ENCODE measurements at places on chromosomes 6 and 20.

DNA sequence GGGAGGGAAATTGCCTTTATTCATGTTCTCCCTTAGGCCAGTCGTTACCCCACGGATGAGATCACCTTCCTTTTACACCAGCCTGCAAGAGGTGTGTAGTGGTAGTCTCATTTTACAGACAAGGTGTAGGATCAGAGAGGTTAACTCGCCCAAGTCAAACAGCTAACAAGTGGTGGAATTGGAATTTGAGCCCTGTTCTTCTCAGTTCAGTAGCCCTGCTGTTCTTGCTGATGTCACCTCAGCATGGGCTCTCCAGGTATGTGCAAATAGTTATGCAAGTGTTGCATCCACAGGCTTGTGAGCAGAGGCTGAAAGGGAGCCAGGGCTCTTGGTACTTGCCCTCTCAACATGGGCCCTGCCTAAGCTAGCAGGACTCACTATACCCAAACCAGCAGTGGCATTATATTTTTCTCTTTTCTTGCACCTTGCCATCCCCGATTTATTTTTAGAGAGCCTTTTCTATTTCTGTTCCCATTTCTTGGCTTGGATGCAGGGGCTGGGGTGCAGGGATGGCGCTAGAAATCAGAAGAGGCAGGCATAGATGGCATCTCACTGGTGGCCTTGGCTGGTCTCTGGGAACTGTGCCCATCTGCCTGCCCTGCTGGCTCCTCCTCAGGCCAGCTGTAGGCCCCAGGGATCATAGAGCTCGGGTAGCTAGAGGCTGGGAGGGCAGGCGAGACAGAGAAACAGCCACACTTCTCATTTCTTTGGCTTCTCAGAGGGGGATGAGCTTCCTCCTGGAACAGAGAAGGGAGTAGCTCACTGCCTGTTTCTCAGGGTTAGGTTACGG is 18.2 kb downstream of the PPARD start:
- DNase-seq = no peak

GRCh38 chr6:13474787-13475186 is 12.6 kb downstream of the GFOD1 start:
- no peak for DNase-seq

- DNase-seq = no peak
These were observed 91.8 kb downstream of the TMEM200A start for GRCh38 chr6:130457605-130458004.

DNA sequence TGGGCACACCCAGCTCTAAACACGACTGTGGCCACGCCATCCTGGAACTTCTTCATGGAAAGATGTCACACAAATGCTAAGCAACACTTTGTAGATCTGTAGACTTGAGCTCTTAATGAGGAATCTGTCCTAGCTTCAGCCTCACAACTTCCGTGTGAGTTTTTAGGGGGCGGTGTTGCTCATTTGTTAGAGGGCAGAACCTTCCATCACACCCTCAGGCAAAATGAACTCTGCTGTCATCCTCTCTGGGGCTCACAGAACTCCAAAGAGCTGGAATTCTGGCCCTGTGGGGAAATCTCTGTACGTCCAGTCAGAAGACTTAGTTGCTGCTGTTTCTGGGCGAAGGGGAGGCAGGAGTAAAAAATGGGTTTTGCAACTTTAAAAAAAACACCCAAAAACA is 49.8 kb downstream of the NRN1 start:
- DNase-seq = no peak

DNA sequence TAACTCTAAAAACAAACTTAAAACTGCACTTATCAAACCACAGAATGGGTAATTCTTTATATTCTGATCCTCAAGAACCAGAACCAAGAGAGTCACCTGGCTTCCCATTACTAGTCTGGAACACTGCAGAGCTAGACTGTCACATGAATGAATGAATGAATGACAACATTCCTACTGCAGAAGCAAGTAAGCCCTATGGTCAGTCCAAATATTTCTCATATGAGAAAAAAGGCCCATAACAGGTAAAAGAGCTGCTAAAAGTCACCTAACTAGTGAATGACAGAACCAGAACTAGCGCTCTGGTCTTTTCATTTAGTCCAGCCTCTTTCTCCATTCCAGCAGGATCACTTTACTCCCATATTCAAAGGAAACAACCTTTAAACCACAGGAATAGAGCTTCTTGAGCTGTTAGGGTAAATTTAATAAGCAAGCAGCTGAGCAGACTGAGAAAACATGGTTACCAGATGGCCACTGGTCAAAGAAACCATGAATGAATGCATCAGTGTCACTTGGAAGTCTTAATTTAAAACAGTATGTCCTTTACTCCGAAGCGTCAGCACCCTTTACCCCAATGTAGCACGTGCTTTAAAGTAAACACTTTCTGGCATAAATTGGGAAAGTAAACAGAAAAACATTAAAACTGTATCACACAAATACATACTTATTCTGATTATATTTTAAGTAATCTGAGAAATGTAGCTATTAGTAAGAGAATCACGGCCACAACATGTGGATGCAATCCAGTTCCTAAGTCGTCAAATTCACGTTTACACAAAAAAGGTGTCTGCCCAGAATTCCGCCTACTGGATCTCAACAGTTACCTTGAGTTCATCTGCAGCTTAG is 1.4 kb downstream of the PREP start:
- no peak for DNase-seq

DNA sequence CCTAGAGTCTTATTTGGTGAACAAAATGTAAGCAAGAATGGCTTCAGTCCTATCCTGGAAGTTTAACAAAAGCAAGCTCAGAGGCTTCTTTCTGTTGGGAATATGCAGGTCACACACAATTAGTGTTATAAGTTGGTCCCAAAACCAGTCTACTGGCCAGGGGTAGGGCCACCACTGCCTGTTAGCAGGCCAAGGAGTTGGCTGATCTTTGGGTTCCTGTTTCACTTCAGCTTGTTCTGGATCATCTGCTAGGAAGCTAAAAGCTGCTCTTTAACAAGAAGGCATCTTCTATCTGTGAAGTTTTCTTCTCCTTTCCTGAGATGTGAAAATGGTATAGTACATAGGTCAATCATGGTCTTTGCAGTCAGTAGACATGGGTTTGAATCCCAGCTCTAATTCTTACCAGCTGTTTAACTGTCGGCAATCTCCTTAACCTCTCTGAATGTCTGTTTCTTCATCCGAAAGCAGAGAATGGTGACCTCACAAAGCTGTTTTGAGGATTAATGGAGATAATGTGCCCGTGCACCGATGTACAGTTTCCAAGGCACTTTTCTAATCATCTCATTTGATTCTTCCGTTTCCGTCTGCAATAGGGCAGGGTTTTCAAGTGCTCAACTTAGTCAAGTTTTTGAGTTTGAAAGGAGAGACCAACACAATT is 271.2 kb upstream of the TAB2 start:
- no peak for DNase-seq

DNA sequence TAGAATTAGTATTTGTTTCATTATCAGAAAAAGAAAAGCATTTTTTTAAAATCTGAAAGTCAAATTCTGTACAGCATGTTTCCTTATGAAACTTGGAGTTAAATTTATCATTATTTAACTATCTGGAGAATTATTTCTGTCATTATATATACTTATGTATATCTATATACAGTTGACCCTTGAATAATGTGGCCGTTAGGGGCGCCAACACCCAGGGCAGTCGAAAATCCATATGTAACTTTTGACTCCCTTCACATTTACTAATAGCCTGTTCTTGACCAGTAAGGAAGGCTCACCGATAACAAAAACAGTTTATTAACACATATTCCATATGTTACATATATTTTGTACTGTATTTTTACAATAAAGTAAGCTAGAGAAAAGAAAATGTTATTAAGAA is 341.2 kb downstream of the ADGRB3 start:
- no peak for DNase-seq

DNA sequence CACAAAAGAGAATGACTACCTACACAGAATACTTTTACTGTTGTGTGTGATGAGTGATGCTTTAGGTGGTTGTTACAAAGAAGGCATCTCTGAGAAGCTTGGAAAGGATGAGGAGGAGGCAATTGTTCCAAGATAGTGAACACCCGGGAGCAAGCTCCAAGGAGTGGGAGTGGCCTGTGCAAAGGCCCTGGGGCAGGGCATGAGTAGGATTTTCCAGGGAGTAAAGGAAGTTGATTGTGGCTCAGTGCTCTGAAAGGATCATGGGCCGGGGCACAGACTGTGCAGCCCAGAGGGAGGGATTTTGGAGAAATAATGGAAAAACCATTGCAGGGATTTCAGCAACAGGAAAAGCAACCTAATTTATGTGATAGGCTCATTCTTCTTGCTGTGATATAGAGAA is 264.3 kb downstream of the CDH26 start:
- DNase-seq = no peak

- no peak for DNase-seq
These were observed 21.0 kb downstream of the SRSF3 start for GRCh38 chr6:36615018-36615761.

DNA sequence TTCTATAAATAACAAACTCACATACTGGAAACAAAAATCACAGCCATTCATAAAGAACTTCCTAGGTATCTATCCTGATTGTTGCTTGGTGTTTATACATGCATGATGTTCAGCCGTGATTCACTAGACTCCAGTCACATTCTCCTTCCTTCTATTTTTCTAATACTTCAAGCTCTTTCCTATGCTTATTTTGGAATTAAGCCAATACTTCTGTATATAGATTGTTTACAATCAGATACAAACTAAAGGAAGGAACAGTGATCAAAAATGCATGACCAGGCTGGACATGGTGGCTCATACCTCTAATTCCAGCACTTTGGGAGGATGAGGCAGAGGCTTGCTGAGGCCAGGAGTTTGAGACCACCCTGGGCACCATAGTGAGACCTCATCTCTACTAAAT is 377.5 kb upstream of the IRAK1BP1 start:
- DNase-seq = no peak

- DNase-seq = no peak
These were observed 333 bp upstream of the SMIM13 start for GRCh38 chr6:11093376-11093625.

DNA sequence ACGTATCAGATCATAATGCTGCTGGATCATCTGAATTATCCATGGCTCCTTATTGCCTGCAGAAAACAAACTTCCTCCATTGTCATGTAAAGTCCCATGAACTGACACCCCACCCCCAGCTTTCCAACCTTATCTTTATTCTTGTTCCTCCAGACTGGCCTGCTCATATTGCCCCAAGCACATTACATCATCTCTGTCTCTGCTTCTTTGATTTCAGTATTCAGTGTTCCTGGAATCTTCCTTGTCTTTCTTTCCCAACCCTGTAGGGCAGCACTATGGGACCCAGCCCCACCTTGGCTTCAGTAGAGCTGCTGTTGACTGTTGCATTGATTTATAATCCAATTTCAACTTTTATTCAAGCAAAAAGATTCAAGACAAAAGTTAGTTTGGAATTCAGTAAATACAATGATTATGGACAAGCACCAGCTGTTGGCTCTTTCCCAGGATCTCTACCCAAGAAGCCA is 187.5 kb upstream of the ECI2 start:
- DNase-seq = no peak

DNA sequence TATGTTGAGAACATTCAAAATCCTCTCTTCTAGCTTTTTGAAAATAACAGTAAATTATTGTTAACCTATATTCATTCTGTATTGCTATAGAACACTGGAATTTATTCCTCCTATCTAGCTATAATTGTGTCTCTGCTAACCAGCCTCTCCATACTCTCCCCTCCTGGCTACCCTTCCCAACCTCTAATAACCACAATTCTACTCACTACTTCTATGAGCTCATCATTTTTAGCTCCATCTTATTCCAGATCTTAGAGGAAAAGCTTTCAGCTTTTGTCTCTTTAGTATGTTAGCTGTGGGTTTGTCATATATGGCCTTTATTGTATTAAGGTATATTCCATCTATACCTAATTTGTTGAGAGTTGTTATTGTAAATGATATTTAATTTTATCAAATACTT is 108.8 kb downstream of the AIG1 start:
- no peak for DNase-seq

DNA sequence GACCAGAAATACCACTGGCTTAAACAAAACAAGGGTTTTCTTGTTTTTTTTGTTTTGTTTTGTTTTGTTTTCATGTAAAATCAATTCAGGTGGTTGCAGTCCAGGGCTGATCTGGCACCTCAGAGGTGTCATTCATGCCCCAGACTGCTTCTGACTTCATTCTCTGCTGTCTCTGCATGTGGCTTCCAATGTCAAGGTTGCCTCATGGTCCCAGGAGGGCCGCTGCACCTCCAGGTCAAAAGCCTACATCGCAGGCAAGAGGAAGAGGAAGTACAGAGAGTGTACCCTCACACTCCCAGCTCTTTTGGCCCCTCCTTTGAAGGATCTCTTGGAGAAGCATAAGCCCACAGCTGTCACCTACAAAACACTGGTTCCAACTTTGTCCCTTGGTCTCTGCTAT is 1.4 kb upstream of the BTN3A1 start:
- DNase-seq = no peak

DNA sequence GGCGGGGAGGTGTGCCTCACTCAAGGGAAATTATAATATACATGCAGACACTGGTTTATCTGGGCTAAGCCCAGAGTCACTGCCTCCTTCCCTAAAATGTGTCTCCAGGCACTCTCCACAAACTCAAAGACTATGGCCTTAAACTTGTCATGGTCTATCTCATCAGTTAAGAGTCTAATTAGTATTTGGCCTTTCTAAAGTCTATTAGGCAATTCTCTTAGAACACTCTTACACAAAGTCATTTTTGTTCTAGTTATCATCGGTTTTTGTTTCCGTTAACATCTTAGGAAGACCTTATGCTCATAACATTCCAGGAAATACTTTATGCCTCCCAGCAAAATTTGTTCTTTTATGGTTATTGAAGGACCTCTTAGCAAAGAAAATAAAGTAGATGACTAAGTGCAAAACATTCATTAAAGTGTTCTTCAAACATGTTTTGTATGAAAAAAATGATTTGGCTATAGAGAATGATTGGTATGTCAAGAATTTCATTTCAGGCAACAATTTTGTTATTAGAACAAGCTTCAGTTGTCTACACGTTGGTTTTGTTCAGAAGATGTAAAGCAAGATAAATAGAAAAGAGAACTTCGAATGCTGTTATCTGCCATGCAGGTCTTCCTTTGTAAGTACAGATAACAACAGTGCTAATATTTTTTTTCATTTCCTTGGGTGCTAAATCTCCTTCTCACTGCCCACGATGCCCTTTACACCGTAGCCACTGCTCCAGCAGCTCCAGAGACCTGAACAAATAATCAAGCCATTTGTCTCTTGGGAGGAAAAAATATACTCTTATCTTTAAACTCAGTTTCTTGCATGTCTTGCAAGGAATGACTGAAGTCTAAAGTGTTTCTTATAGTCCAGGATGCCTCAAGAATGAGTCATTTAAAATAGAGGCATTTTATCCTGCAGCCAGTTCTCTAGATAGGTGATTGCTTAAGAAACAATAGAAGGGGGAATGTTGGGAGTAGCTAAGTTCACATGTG is 170.4 kb downstream of the HTR1B start:
- no peak for DNase-seq
